Psoas muscle (tissue), 8 donors: ENCODE measurements at places on chromosomes 12 and 14. TPM values are rescaled to one million over a fixed set of nuclear protein-coding genes. Genes with fewer than 3 reads are reported as not detected.

The KRT85 gene
- not detected for polyA plus RNA-seq

The HOXC10 gene
- polyA plus RNA-seq: 43.4 TPM

The LHX5 gene
- polyA plus RNA-seq: not detected

The GARIN6 gene
- not detected for polyA plus RNA-seq

The CMTM5 gene
- 0.63 TPM for polyA plus RNA-seq

The C12orf54 gene
- polyA plus RNA-seq: not detected

The GLIPR1L2 gene
- polyA plus RNA-seq: 0.60 TPM

The ZNF410 gene
- polyA plus RNA-seq: 26.9 TPM

The IFI27L2 gene
- 12.5 TPM for polyA plus RNA-seq

The PKP2 gene
- 3.8 TPM for polyA plus RNA-seq

The CKAP4 gene
- 8.0 TPM for polyA plus RNA-seq

The OR6C2 gene
- polyA plus RNA-seq: not detected

The TSPAN19 gene
- 0.06 TPM for polyA plus RNA-seq

The PLEK2 gene
- 0.05 TPM for polyA plus RNA-seq

The IFNG-AS1 gene
- 0.08 TPM for polyA plus RNA-seq

The VRTN gene
- not detected for polyA plus RNA-seq

The RERG gene
- 3.1 TPM for polyA plus RNA-seq

The SEL1L gene
- 36.4 TPM for polyA plus RNA-seq

The SLC17A8 gene
- polyA plus RNA-seq: not detected

The AMDHD1 gene
- 1.1 TPM for polyA plus RNA-seq

The PLEKHG3 gene
- polyA plus RNA-seq: 3.1 TPM

The PRORP gene
- 11.3 TPM for polyA plus RNA-seq

The ZBTB25 gene
- polyA plus RNA-seq: 3.2 TPM

The BEST3 gene
- 41.8 TPM for polyA plus RNA-seq

The IFT81 gene
- 2.5 TPM for polyA plus RNA-seq

The TMEM233 gene
- polyA plus RNA-seq: 78.3 TPM

The REM2 gene
- 0.05 TPM for polyA plus RNA-seq

The DPY19L2 gene
- polyA plus RNA-seq: 0.59 TPM

The HOXC12 gene
- polyA plus RNA-seq: not detected

The ART4 gene
- polyA plus RNA-seq: 0.39 TPM

The RHEBL1 gene
- 0.57 TPM for polyA plus RNA-seq
